ENCODE measurements at places on chromosomes 12 and 14.

GRCh38 chr14:95901054-95901453 is 24.4 kb downstream of the TUNAR start:
- no peak for DNase-seq

DNA sequence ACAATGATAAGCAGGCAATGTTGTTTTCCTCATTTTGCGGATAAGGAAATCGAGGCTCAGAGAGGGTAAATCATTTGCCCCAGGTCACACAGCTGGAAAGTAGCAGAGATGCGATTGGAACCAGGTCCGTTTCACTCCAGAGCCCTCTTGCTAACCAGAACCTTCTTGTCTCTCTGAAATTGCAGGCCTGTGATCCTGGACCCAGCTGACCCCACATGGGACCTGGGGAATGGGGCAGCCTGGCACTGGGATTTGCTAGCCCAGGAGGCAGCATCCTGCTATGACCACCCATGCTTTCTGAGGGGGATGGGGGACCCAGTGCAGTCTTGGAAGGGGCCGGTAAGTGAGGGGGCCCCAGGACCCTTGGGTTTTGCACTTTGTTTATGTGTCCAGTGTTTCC is 9.5 kb downstream of the OAS3 start:
- no peak for DNase-seq

DNA sequence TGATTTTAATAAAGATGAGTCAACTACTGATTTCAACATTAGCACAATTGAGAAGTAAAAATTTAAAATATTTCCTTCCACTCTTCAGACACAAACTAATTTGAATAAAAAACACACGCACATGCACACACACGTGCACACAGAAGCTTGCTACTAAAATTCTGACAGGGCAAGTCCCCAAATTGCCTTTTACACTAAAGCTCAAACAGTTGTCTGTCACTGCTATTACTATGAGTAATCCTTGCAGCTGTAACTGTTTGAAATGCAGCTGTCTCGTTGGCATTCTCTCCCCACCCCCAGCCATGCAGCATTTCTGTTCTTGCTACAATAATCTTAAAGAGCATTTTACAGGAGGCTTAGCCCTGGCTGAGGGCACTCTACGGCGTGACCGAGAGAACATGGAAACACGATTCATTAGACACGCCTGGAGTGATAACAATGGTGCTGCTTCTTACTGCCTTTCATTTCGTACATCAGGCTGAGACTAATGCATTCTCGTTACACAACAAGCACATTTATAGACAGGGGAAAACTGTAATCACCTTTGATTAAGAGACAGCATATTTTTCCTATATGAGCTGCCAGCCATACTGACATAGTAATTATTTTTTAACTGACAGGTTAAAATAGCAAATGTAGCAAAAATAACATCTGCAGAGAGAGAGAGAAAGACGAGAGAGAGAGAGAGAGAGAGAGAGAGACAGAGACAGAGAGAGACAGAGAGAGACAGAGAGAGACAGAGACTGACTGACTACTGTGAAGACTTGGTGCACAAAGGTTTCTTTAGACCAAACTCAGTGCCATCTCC is 153.8 kb downstream of the MED13L start:
- DNase-seq = peak; percentile 70

DNA sequence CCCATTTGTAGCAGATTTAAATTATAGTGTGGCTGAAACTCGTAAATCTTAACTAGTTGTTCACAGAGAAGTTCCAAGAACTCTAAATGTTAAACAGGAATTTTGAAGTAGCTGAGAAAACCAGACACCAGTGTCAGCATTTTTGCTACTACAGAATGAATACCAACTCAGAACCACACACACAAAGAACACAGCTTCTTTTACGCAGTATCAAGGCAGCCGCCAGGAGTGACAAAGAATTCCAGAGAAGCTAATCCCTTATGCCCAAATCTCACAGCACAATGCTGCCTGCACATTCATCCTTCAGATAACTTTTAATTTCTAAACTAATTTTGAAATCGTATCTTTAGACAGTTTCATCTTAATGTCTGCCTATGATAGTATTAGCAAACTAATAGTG is 37.4 kb downstream of the SLC6A15 start:
- DNase-seq = no peak

DNA sequence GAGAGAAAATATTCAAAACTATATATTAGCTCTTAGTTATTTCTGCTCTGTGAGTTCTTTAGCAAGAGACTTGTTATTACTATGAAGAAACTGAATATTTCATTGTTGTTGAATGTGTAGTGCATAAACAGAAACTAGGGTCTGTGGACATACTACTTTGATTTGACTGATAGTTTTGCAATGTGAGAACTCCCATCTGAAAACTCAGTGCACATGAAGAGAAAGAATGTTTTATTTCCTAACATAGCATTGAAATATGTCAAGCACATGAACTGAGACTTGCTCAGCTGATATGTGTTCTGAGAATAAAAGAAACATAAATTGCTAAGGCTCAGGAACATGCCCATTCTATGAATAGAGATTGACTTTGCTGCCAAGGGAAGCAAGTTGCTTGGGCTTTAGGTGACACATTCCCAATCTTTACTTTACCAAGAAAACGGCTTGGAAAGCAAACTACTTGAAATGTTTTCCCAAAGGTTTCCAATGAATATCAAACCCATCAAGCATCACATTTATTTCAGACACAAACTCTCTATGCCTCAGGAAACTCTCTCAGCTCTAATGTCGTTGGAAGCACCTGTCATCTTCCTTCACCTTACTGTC is 290.4 kb downstream of the SLC16A7 start:
- DNase-seq = no peak

GRCh38 chr12:14452336-14452735 is 86.9 kb downstream of the ATF7IP start:
- DNase-seq = no peak

DNA sequence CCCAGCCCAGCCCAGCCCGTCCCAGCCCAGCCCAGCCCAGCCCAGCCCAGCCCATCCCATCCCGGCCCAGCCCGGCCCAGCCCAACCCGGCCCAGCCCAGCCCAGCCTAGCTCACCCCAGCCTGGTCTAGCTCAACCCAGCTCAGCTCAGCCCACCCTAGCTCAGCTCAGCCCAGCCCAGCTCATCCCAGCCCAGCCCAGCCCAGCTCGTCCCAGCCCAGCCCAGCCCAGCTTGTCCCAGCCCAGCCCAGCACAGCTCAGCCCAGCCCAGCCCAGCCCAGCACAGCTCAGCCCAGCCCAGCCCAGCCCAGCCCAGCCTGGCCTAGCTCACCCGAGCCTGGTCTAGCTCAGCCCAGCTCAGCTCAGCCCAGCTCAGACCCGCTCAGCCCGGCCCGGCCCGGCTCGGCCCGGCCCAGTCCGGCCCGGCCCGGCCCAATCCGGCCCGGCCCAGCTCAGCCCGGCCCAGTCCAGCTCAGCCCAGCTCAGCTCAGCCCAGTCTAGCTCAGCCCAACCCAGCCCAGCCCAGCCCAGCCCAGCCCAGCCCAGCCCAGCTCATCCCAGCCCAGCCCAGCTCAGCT is 184.7 kb downstream of the TMEM121 start:
- DNase-seq = no peak

GRCh38 chr12:59723520-59723919 is 127.7 kb downstream of the SLC16A7 start:
- no peak for DNase-seq

All from suppressor macrophage (primary cell).